ENCODE measurements at places on chromosomes 2 and 18.

GRCh38 chr2:19505199-19506136, 147.0 kb upstream of the OSR1 start:
- DNase-seq, result no peak

DNA sequence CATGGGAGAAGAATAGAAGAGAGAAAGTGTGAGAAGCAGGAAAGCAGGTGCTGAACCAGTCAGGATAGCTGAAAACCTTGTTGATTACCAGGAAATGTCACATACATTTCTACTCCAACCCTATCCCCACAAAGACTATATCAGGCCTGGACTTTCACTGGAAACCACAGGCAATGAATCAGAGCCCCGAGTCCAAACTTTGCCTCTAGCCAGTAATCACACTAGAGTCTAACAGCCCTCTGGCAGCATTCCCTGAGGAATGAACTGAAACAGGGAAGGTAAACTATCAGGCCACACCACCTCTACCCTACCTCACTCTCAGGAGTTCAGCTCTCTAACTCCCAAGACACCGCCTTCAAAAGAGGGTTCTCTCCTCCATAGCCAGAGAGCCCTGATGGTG, 18.7 kb upstream of the IHH start:
- DNase-seq, result no peak

- DNase-seq, result no peak
Observed at GRCh38 chr18:13910501-13910900, 4.8 kb downstream of the MC2R start.

GRCh38 chr2:75500633-75501032, 60.1 kb downstream of the EVA1A start:
- no peak for DNase-seq

GRCh38 chr18:36974686-36975085, 145.8 kb downstream of the KIAA1328 start:
- no peak for DNase-seq

DNA sequence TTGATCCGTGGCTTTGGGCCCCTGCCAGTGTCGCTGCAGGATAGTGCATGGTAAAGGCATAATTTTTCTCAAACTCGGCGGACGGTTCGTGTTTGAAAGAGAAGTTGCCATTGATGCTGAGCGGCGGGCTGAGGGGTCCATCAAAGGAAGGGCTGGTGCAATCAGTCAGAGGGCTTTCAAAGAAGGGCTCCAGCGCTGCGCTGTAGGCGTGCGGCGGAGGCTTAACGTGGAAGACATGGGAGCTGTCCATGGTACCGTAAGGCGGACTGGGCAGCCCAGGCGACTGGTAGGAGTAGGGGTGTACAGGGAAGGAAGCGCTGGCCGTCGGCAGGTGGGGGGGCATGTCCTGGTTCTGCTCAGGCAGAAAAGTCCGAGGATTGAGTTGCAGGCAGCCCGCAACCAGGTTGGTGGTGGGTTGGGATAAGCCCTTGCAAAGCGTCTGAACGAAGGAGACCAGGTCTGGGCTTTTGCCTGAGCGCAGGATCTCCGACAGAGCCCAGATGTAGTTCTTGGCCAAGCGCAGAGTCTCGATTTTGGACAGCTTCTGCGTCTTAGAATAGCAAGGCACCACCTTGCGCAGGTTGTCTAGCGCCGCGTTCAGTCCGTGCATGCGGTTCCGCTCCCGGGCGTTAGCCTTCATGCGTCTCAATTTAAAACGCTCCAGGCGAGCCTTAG, 2.3 kb downstream of the NEUROD1 start:
- no peak for DNase-seq

DNA sequence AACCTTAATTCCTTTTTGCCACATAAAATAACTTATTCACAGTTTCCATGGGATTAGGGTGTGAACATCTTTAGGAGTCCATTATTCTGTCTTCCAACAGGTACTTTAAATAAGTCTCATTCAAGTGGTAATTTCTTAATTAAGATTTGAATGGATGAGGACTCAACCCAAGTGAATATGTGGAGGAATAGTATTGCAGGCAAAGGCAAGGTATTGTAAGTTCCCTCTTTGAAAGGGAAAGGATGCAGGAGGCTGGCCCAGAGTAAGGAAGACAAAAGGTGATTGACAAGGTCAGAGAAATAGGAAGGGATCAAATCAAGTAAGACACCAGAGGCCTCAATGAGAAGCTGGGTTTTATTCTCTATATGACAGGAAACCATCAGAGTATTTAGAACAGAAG, 238.2 kb upstream of the RBMS1 start:
- no peak for DNase-seq

DNA sequence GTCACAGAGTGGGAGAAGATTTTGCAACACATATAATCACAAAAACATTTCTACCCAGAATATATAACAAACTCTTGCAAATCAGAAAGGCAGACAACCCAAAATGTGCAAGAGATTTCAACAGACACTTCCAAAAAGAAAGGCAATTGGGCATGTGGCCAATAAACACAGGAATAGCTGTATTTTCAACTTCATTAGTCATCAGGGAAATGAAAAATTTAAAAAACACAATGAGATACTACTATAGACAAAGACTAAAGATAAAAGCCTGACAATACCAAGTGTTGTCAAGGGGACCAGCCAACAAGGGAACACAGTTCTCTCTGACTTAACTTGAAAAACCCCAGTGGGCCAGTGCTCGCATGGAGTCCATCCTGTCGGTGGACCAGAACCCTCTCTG, 40.5 kb downstream of the MTHFD2 start:
- no peak for DNase-seq

DNA sequence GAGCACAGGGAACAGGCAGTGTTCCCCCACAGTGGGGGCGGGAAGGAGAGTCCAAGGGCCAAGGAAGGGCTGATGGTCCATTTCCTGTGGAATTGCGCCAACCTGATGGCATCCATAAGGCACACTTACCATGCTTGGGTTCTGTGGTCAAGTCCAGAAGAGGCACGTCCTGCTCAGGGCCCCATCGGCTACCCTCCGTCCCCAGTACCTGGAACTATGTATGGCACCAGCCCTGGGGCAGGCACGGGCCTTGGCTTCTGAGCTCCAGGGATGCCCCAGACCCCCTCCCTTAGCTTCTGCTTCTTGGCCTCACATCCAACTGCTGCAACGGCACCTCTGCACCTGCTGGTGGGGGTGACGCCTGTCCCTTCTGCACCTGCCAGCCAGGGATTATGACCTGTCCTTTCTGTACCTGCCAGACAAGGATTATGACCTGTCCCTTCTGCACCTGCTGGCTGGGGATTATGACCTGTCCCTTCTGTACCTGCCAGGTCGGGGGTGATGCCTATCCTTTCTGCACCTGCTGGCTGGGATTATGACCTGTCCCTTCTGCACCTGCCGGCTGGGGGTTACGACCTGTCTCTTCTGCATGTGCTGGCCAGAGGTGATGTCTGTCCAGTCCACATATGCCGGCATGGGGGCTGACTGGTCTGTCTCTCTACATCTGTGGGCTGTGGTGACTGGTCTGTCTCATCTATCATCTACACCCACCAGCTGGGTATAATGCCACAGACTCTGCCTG, 45.4 kb upstream of the SNTG2 start:
- no peak for DNase-seq

DNA sequence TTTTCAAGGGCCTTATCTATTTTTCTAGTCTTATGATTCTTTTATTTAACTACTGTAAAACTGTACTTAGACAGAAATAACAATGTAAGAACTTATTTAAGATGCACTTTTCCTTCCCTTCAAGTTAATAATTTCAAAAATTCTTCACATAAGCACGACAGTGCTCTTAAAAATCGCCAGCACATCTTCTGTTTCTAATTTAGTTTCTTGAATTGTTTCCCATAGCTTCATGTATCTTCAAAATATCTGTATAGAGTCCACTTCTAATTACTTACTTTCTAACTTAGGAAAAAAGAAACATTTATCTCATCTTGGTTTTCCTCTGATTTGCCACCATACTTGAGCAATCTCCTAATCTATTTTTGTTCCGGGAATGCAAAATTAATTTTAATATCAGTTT, 196.1 kb downstream of the BABAM2 start:
- DNase-seq, result no peak

DNA sequence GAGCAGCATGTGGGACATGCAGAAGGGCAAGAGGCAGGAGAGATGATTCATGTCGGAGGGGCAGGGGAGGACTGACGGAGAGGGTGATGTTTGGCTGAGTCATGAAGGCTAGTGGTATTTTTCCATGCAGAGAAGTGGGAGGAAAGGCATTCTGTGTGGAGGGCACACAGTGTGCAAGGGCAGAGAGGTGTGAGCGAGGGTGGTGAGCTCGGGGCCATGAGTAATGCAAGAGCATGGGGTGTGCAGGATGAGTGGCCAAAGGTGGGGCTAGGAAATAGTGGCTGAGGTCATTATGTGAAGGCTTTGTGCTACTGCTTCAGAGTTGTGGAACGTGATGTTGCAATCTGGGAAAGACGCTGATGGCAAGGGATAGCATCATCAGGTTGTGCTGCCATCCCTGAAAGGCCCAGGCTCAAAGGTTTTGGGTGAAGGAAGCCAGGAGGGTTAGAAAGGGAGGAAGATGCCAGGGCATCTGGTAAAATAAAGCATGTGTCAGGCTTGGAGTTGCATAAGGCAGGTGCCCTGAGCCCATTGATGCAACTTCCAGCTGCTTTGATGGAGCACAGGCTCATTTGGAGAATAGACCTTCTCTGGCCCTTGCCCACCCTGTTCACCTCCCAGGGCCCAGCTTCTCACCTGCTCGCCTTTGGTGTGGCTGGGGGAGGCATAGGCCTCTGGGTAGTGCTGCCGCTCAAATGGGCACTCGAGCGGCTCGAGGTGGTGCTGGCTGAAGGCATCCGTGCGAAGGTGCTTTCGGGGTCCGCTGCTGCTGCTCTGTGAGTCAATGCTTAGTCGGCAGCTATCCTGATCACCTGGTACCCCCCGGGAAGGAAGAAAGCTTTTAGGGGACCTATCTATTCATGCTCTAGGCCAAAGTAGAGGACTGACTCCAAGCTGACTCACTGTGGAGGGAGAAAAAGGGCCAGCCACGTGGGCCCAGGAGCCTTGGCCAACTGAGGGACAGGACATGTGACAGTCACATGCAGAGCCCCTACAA, 37.5 kb downstream of the PAX8 start:
- DNase-seq, result no peak

- DNase-seq, result no peak
Observed at GRCh38 chr2:118979152-118979861, 37.3 kb downstream of the MARCO start.

DNA sequence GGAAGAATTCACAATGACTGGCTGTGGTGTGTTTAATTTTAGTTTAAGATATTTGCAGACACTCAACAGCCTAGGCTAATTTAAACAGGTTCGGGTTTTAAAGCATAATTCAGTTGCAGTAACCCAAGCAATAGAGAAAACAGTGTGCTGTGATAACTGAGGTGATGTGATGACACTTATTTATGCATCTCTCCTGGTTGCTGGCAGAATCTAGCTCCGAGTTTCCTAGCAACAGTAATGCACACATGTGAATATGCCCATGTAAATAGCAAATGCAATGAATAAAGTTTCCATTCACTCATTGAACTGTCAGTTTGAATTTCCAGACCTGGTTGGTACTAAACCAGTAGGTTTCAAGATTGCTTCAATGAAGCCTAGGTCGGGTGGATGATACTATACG, 426.5 kb downstream of the TMX3 start:
- no peak for DNase-seq

- no peak for DNase-seq
Observed at GRCh38 chr2:231955758-231956472, 5.6 kb upstream of the DIS3L2 start.

- no peak for DNase-seq
Observed at GRCh38 chr2:195009202-195009601, 647.8 kb upstream of the SLC39A10 start.

DNA sequence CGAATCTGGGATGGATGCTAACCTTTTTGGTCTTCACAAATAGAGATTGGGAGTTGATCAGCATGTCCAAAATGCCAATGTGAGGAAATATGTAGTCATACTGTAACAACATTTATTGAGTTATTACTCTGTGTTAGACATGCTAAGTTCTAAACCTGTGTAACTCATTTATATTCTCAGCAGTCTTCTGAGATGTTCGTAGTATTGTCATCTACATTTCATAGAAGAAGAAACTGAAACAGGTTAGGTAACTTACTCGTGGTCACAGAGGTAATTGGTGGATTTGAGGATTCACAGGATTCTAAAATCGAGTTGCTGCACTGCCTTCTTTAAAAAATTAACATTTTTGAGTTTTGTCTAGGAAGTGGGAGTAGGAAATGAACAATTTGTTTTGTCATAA, 162.1 kb downstream of the UBE2E3 start:
- DNase-seq, result no peak

DNA sequence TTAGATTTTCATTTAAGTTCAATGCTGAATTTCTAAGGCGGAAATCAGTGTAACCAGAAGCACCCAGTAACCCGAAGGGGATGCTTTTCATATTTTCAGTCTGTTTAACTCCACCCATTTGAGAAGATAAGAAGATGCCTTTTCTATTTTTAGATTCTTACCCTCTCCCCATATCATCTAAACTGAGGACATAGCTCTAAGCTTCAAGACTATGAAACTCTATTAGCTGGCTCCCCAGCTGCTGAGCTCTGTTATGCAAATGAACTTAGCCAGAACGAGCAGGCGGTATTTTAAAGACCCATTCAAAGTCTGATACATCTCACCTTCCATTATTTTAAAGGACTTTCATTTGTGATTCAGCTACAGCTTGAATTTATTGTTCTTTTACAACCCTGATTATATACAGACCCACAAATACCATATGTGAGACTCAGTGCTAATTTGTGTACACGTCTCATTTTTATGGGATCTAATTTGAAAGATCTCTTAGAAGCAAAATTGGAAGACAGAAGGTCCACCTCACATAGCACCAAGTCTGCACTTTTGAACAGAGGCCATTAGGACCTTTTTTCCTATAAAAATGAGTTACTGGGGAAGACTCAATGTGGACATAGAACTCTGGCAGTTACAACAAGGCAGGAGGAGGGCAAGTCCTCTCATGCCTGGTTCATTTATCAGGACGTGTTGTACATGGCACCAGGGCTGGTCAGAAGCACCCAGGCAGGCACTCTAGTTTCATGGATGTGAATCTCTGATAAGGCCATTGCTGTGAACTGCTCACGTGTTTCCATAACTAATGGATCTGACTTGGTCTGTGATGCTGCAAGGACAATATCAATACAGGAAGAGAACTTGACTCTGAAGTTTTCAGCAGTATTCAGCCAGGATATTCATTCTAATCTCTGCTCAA, 16.3 kb downstream of the CDC42EP3 start:
- no peak for DNase-seq

GRCh38 chr2:203567691-203568090, 32.6 kb upstream of the RAPH1 start:
- no peak for DNase-seq

- DNase-seq, result no peak
Observed at GRCh38 chr2:199356412-199356811, 101.3 kb downstream of the SATB2 start.

GRCh38 chr2:160221391-160222276, 21.6 kb upstream of the ITGB6 start:
- DNase-seq, result no peak

GRCh38 chr18:79393181-79393634, 2.5 kb upstream of the NFATC1 start:
- DNase-seq, result no peak

GRCh38 chr18:62720048-62720447, 4.7 kb downstream of the PHLPP1 start:
- DNase-seq, result no peak

Data from T-helper 17 cell (primary cell).